Hypothalamus (tissue), 51 donors: ENCODE measurements at places on chromosomes 16 and 17.

DNA sequence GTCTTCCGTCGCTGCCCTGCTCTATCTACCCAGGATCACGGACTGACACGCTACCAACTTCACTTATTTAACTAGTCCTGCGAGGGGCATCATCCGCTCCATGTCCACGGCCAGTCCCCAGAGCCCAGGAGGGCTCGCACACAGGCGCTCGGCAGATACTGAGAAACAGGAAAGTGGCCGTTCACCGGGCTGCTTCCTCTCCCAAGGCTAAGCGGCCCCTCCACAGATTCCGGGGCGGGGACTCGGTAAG is 388 bp downstream of the OXLD1 start:
- no peak for DNase-seq

DNA sequence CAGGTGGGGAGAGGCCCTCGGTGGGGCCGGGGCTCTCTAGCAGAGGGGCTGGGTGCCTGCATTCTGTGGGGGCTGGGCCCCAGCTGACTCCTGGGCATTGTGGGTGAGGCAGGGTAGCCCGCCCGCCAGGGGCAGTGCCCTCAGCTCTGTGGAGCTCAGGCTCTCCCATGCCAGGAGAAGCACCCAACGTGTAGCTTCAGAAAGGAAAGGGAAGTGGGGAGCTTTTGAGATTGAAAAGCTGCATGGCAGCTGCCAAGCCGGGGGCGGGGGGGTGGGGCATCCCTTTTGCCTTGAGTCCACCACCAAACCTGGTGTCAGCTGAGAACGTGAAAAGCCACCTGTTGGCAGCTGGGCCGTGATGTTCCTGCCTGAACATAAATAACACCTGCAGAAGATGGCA is 192.1 kb upstream of the CIBAR2 start:
- no peak for DNase-seq

DNA sequence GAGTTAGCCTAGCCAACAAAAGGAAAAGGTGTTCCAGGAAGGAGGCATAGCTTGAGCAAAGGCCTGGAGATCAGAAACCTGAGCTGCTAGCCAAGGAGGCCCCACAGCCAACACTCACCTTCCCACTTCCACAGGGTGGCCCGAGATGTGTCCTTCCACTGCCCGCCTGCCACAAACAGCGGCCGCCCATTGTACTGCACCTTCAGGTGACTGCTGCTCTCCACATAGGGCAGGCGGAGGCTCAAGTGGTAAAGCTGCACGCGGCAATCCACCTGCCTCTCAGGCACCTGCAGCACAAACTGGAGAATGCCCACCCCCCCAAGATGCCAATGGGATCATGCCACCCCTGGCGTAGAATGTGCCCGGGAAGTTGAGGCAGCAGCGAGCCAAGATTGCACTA is 111.5 kb downstream of the RMI2 start:
- no peak for DNase-seq

DNA sequence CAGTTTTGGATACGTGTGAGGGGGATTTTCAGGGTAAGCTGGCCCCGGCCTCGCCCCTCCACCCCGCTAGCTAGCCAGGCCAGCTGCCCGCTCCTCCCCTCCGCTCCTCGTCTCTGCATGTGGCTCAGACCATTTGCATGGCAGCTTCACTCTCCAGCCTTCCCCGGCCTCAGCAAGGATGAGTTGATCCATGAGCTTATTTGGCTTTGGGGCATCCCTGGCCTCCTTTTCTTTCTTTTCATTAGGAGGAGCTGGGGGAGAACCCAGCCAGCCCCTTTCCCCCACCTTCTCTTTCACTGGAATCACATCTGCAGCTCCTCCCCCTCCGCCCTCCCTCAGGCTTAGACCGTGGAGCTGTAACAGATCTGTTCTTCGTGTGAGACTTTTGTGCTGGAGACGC is 30.7 kb downstream of the ELAC2 start:
- DNase-seq, result no peak

GRCh38 chr17:20995873-20996723 is 46.7 kb downstream of the USP22 start:
- no peak for DNase-seq

- peak; percentile 14 for DNase-seq
These were observed 4.2 kb downstream of the IRX3 start for GRCh38 chr16:54282202-54282927.

DNA sequence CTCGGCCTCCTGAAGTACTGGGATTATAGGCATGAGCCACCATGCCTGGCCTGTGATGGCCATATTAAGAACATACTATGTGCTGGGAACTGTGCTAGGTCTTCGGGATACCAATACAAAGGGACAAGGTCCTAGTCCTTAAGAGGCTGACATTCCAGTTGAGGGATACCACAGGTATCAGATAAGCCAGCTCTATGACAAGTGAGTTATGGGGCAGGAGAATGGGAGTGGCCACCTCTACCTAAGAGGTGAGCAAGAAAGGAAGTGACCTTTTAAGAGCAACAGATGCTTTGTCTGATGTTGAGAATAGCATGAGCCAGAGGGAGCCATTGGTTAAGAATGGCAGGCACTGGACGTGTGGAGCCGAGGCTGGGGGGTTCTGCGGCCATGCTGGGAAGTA is 27.0 kb downstream of the ADORA2B start:
- no peak for DNase-seq

- no peak for DNase-seq
These were observed 16.2 kb upstream of the SPNS2 start for GRCh38 chr17:4482338-4483011.

DNA sequence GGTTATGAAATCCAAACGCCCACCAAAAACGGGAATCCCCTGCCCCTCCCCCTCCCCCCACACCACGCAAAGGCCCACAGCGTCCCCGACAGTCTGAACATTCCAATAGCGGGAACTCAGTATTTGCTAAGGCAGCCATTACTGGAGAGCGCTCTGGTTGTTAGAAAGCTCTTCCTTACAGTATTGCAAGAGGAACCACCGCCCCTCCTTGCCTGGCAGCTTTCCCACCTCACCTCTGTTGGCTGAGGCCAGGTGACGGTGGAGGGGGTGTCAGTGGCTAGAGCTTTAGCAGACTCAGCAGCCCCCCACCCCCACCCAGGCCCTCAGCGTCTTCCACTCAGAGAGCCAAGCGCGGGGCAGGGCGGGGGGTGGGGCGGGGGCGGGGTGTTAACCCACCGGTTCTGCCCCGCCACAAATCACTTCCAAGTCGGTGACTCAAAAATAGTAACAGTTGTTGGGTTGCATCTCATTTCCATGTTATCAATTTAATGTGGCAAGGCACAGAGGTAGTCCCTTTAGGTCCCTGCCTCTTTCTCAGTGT is 2.2 kb upstream of the PLEKHH3 start:
- no peak for DNase-seq

DNA sequence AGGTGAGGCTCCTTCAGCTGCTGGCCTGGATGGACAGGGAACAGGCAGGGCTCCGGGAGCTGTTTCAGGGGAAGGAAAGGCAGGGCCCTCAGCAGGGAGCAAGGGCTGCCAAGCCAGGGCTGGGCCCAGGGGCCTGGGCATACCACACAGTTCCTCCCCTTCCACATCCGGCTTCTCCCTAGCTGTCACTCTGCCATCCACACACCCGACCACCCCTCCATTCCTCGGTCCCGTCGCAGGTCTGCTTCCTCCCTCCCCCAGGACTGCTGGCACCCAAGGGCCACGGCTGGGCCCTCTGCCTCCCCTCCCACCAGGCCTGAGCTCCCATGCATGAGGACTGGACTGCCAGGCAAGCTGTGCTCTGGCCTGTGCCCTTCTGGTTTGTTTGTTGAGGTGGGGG is 24.0 kb downstream of the CDIP1 start:
- DNase-seq, result no peak

GRCh38 chr16:66701026-66701425 is 4.5 kb upstream of the CMTM4 start:
- no peak for DNase-seq

GRCh38 chr16:58399718-58400633 is 7.7 kb downstream of the GINS3 start:
- no peak for DNase-seq

DNA sequence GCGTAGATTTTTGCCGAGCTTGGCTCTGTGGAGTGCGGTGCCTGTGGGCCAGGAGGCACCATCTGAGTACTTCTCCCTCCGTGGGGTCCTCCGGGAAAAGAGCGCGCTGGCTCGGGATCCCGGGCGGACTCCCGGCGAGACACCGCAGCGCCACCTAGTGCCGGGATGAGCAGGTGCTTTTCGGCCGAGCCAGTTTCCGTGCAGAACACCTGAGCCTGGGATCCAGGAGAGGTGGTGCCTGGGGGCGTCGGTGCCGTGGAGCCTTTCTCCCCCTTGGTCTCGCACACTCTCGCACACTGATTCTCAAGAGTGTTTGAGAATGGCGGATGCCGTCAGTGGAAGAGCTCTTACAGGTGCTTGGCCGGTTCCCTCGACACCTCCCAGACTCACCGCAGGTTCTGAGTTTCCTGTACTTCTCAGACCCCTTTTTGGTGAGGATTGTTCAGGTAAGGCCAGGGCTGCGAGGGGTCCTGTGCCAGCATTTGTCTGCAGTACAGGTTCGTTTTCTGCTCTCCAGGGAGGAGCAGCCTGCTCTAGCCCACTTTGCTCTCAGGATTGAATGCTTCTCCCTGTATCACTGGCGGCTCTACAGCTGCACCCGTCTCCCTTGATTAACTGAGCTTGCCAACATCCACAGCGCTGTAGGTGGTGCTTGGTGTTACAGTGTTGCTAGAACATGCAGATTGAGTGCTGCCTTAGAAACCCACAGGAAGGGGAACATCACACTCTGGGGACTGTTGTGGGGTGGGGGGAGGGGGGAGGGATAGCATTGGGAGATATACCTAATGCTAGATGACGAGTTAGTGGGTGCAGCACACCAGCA is 23.3 kb downstream of the TBCD start:
- DNase-seq, result no peak

DNA sequence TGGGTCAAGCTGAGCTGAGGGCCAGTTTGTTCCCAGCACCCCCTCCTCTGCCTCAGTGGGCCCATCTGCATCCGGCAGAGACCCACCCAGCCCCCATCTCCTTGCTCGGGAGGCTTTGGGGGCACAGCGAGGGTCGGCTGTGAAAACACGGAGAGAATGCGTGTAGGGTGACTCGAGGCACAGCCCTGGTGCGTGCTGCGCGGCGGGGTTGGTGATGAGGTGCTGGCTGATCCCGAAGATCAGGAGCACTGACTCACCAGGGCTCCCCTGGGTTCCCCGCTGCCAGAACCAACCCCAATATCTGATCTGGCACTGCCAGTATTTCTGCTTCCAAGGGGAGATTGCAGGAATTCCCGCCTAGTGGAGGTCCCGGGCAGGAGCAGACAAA is 7.5 kb upstream of the KRT17 start:
- no peak for DNase-seq

DNA sequence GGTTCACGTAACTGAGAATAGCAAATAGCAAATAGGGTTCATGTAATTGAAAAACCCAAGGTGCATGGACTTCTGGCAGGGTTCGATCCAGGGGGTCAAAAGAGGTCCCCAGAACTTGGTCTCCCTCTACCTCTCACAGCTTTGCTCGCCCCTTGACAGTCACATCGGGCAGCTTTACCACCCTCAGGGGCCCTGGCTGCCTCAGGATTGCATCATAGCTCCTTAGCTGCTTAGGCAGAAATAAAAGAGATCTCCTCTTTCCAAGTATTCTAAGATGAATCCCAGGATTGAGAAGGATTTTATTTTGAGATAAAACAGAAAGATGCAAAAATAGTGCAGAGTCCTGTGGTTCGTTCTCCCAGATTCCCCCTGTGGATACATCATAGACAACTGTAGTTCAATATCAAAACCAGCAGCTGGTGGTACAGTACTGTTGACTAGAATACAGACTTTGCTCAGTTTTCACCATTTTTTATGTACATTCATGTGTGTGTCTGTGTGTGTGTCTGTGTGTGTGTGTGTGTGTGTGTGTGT is 12.8 kb downstream of the ADGRG3 start:
- no peak for DNase-seq

- DNase-seq, result no peak
These were observed 1.6 kb upstream of the N4BP1 start for GRCh38 chr16:48611329-48612137.

- DNase-seq, result no peak
These were observed 42.1 kb upstream of the TOB1 start for GRCh38 chr17:50908140-50908859.

- no peak for DNase-seq
These were observed 1.6 kb downstream of the KIF22 start for GRCh38 chr16:29791845-29792807.

DNA sequence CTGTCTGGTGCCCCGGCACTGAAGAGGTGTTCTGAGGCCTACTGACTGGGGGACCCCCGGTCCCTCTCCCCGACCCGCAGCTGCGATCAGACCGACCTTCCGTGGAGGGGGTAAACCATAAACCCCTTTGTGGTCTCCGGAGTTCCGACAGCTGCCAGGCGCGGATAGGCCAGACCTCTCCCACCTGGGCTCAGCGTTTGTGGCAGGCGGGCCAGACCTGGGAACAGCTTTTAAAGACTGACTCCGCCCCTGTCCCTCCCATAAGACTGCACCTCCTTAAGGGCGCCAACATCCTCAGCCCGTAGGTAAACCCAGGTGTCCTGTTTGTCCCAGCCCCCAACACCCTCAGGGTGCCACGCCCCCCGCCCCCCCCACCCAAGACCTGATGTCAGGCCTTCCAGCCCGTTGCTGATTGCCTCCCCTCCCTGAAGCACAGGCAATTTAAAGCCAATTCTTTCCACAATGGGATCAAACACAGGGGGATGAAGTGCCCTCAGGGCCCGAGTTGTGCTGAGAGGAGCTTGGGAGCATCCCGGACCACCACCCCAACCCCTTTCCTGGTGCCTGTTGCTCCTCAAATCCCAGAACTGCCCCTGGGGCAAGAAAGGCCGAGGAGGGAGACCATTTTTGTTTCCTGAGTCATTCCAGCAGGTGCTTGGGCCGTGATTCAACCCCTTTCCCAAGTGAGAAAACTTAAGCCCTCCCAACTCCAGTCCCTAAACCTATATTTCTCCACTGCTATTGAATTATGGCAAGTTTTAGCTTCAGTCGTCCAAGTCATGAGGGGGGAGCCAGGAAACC is at the start of gene SOX15:
SOX15 (minus strand) TSS at position 204 of the 801 bp plus-strand sequence. CDS start 418 bp downstream, outside the sequence.
- DNase-seq, result no peak

DNA sequence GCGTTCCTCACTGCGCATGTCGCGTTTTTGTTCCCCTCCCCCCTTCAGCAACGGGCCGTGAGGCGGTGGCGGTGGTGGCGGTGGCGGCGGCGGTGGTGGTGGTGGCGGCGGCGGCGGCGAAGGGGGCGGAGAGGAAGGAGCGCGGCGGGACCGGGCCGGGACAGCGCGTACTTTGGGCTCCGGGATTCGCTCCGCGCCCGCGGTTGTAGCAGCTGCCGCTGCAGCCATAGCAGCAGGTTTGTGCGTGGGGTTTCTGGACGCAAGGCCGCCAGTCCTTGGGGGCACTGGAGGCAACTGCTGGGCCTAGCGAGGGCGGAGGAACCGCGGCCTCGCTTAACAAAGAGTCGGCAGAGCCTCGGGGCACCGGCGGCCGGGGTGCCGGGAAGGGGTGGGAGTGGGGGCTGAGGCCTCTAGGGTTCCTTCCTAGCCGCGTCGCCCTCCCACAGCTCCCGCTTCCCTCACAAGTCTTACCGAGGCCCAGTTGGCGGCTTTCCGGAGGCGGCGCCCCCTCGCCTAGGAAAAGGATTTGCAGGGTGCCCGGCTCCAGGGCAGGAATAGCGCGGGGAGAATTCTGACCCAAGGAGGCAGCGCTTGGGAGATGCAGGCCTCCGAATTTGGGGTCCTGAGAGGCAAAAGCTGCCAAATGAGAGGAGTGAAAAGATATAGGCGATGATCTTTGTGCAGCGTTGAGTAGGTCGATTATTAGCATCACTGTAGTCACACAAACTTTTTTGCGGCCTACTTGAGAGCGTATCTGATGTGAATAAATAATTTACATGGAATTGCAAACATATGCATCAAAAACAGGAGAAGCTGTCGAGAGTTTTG is at the start of gene DDX42:
DDX42 (plus strand) TSS at position 30 of the 828 bp plus-strand sequence. CDS start 12,880 bp downstream, outside the sequence.
- no peak for DNase-seq
